ENCODE measurements at places on chromosomes 3 and 15.
A peak's percentile ranks its signal among the peaks of the same experiment; 100 is the strongest.

GRCh38 chr15:64536244-64536836, 76.0 kb downstream of the ZNF609 start:
- DNase-seq: no peak

DNA sequence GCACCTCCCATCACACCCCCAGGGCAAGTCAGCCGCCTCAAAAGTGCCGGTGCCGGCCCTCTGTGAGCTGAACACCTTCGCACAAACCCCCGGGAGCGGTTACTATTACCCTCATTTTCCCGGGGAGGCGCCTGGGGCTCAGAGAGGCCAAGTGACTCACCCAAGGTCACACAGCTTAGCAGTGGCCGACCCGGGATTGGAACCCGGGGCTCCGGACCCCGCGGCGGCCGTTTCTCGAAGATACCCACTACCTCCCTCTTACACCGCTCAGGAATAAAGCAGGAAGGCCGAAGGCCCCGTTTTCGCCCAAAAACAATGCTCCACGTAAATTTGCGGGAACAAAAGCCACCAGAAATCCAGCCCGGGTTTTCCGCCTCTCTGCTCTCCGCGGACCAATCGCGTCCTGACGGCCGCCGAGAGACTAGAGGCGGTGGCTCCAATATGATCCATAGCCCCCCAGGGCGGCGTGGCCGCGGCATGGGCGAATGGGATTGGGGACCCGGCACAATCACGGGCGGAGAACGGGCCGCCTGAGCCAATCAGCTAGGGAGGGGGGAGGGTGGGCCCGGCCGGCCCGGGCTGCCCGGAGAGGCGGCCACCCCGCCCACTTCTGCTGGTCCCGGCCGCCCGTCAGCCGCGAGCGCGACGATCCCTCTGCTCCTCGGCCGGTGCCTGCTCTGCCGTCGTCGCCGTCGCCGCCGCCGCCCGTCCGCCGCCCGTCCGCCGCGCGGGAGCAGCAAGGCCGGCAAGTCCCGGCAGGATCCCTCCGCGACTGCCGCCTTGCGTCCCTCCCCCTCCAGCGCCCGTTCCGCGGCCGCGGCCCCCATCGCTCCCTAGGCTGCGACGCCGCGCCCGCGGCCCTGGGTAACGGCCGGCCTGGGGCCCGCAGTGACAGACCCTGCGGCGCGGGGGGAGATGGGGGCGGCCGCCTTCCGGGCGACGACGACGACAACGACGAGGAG, 177.0 kb downstream of the OR4M2 start:
- DNase-seq: no peak

- DNase-seq: peak; percentile 91
Observed at GRCh38 chr15:74382004-74382816, 14.8 kb upstream of the CYP11A1 start.

DNA sequence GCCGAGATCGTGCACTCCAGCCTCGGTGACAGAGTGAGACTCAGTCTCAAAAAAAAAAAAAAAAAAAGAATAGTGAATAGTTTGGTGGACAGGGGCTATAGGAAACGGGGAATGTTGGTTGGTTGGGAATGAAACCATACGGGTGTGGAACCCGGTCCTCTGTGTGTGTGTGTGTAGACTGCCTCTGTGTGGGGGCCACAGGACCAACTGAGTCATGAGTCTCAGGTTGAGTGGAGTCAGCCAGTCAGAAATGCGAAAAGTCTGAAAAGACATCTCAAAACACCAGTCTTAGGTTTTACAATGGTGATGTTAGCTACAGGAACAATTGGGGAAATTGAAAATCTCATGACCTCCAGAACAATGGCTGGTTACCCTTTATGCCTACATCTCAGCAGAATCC, 44.5 kb downstream of the ZDHHC19 start:
- DNase-seq: no peak

DNA sequence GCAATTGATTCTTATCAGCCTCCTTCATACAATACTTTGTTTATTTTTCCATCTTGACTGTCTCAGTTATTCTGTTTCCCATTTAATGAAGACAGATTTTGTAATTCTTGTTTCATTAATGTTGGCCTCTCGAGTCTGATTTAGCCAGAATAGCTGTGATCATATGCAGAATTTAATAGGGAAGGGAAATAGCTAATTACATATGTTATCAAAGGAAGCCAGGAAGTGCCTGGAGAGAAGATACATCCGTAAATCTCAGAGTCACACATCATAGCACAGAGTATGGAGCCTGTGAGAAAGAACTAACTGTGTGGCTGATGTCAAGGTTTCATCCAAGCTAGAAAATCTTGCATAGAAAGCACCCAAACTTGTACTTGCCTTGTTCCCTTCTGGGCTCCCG, 288.9 kb upstream of the SLCO3A1 start:
- DNase-seq: no peak

- no peak for DNase-seq
Observed at GRCh38 chr15:85142312-85142711, 160.7 kb downstream of the PDE8A start.

All from activated CD4-positive, CD25-positive, alpha-beta regulatory T cell treated with anti-CD3 and anti-CD28 coated beads, Interleukin-2, amount 50 U/mL, for 72 hours (primary cell).